H9 (cell line): ENCODE measurements at places on chromosomes 7 and 10. TPM values are rescaled to one million over a fixed set of nuclear protein-coding genes. Genes with fewer than 3 reads are reported as not detected.

GRCh38 chr10:91033324-91033950 lies 112.5 kb upstream of the ANKRD1 start:
- DNase-seq: no peak

DNA sequence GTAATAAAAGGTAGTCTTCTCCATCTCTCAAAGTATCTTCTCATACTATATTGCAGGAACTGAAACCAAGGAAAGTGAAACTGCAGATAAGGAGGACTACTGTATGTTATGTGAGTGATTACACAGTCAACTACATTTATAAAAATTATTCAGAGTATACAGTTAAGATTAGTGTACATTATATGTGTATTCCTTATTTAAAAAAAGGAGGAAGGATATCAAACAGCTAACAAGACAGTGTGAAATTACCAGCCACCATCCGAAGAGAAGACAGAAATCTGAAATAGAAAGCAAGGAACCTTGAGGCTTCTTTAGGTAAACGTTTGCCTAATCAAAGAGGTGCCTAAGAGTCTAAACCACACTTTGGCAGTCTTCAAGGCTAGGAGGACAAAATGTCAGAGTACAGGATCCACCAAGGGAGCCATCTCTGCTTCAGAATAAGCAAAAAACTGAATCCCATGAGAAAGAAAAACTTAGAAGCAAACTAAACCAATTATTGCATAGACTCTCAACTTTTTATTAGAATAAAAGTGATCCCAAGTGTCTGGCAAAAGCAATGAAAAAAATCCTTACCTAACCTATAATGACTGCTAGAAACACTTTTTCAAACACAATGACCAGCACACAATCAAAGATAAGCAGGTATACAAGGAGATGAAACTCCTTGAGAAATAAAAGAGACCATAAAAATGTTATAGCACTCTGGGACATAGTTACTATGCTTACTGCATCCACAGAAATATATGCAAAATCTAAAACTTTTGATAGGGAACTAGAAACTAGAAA lies 6.4 kb downstream of the USP6NL start:
- DNase-seq: no peak

- no peak for DNase-seq
Observed at GRCh38 chr10:131015271-131015670, 296.2 kb downstream of the TCERG1L start.

GRCh38 chr7:21076574-21076973 lies 289.9 kb upstream of the SP8 start:
- DNase-seq: no peak

DNA sequence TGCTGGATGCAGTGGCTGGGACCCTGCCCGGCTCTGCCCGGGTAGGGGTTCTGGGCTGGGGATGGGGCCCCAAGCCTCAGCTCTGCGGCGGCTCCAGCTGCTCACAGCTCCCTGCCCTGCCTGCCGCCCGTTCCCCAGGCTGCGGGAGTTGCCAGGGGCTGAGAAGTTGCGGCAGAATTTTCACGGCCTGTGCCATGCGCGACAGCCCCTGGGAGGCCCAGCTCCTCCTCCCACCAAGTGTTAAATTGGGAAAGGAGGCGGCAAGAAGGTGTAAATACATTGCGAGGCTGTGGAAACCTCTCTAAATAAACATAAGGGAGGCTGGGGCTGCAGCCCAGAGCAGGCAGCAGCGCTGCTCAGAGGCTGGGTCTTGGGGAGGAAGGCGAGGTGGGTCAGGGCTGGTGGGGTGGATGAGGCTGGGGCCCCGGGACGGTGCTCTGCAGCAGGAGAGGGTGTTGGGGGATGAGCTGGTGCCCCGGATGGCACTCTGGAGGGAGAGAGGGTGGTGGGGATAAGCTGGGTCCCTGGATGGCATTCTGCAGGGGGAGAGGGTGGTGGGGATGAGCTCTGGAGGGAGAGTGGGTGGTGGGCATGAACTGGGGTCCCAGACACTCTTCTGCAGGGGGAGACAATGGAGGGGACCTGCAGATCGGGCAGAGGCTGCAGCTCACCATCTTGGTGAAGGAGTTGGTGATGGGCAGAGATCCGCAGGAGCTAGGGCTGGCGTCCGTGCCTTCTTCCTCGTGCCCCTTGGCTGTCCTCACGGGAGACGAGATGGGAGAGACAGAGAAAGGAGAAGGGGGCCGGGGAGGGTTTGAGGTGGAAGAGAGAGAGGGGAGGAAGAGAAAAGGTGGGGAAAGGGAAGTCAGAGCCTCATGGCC lies 85.5 kb upstream of the GNA12 start:
- peak; percentile 21 for DNase-seq

- no peak for DNase-seq
Observed at GRCh38 chr7:158569858-158570323, 17.7 kb downstream of the PTPRN2 start.

GRCh38 chr10:61812052-61812721 lies 89.3 kb upstream of the ARID5B start:
- no peak for DNase-seq

DNA sequence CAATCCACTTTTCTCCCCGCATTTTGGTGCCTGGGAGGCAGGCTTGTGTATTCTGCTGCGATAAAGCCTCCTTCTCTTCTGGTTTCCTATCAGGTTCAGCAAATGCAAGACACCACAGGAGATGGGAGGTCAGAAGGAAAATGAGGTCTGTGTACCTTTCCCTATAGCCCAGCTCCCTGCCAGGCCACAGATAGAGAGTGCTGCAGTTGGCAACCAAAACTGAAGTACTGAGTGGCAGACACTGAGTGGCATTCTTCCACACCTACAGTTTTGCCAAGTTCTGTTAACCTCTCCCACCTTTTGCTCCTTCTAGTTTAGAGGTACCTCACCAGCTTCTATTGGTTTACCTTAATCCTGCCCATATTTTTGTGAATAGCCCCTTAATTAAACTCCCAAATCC lies 948.4 kb downstream of the SORCS1 start:
- no peak for DNase-seq

GRCh38 chr10:8417631-8418030 lies 363.1 kb downstream of the GATA3 start:
- no peak for DNase-seq

- DNase-seq: no peak
Observed at GRCh38 chr7:71050492-71050891, 81.5 kb upstream of the GALNT17 start.

DNA sequence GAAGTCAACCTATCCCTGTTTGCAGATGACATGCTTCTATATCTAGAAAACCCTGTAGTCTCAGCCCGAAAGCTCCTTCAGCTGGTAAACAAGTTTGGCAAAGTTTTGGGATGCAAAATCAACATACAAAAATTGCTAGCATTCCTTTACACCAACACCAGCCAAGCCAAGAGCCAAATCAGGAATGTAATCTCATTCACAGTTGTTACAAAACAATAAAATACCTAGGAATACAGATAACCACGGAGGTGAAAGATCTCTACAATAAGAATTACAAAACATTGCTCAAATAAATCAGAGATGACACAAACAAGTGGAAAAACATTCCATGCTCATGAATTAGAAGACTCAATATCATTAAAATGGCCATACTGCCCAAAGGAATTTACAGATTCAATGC lies 50.4 kb upstream of the ZNF365 start:
- DNase-seq: no peak

- DNase-seq: no peak
Observed at GRCh38 chr7:45699015-45699309, 124.8 kb downstream of the ADCY1 start.

DNA sequence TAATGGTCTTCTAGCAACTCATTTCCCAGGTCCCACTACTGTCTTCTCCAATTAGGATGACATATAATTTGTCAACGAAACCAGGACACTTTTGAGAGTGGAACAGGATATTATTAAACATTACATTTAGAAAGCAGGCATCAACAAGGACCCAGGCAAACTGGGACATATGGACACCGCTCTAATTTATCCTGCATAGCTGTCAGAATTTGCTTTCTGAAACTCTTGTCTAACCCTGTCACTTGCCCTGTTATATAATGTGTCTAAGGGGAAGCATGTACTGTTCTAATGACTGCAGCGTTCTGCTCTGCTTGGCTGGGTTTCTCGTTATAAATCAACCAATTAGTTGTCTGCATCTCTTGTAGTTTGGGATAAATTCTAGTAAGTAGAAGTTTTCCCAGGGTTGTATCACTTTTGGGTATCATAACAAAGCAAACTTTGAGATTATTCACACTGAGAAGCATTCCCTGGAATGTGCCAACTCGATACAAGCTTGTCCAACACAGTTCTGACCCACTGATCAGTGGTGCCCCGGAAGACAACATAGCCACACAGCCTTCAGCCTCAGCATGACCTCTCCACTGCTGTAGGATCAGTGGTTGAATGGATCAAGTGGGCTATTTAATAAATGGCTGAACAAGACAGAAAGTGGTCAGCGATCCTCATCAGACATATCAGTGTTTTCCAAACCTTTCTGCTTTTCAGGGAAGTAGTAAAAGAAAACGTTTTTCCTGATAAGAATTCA lies 228.1 kb downstream of the KIF20B start:
- no peak for DNase-seq

DNA sequence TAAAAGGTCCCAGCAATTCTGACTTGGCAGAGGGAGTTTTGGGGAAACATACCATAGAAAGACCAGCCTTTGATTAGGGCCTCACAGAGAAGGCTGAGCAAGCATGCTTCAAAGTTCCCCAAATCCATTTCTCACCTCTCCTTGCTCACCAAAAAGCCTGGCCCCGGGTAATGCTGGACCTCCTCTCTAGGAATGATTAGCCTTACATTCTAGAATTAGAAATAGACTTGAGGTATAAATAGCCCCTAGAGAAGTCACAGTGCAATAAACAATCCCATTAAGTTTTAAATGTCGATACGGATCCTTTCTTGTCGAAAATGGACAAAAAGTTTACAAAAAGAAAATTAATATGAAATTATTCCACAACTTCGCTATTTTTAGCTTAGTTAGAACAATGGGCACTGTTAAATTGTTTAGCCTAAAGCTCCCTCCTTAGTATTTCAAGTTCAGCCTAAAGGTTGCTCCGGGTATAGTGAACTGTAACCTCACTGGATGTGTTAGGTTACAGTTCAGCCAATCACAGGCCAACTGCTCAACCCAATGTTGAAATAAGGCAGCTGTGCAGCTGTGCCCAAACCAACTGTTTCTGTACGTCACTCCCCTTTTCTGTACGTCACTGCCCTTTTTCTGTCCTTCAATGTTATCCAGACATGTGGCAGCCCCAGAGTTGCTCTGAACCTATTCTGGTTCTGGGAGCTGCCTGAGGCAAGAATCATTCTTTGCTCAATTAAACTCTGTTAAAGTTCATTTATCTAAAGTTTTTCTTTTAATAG lies 7.9 kb upstream of the GSDME start:
- DNase-seq: no peak

- DNase-seq: no peak
Observed at GRCh38 chr10:77041636-77042258, 595.9 kb downstream of the KCNMA1 start.

DNA sequence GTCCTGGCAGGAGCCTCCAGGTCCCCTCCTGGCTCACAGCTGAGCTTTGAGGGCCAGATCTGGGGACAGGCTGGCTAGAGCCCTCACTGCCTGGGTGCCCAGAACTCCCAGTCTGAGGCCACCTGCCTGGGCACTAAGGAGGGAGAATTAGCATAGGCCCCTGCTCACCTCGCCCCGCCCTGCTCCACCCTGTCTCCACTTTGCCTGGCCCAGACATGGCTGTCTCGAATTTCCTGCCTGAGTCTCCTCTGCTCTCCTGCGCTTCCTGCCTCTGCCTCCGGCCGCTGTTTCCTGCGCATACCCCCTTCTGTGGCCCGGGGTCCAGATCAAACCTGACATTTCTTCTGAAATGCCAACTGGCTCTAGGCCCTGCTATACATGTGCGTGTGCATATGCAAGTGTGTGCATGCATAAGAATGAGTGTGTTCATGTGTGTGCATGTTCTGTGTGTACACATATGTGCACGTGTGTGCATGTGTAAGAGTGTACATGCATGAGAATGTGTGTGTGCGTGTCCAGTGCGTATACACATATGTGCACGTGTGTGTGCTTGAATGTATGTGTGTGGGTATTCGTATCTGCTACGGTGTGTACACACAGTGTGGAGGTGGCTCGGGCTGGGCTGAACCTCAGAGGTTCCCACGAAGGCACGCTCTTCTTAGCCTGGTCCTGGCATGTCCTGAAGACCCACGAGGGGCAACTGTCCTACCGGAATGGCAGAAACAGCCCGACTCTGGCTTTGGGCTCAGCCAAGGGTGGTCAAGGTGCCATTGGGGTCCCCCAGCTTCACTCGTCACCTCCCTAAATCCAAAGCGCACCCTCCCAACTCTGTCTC lies 64.9 kb downstream of the MYL10 start:
- peak; percentile 75 for DNase-seq

DNA sequence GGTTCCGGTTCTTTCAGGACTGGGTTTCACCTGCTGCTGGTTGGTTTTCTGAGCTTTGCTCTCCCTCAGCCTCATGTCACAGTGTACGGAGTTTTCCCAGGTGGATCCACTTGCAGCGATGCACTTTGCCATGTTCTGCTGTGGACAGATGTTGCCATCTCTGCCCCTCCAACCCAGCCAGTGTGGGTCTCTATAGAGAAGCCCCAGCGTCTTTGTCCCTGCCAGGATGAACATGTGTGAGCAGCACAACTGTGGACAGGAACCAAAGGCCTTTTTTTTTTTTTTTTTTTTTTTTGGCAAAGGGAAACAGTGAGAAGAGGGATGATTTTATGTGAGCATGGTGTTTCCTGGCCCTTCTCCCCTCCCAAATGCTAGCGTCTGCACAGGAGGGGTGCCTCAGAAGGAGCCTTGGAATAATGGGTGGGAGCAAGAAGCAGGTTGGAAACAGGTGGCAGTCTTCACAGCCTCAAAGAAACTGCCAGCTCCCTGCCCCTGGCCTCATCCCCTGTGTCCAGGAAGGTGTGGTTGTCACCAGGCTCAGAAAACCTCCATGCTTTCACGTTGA lies 106.5 kb downstream of the RPS24 start:
- no peak for DNase-seq

- no peak for DNase-seq
Observed at GRCh38 chr10:14562218-14563075, 212.2 kb downstream of the FAM107B start.

DNA sequence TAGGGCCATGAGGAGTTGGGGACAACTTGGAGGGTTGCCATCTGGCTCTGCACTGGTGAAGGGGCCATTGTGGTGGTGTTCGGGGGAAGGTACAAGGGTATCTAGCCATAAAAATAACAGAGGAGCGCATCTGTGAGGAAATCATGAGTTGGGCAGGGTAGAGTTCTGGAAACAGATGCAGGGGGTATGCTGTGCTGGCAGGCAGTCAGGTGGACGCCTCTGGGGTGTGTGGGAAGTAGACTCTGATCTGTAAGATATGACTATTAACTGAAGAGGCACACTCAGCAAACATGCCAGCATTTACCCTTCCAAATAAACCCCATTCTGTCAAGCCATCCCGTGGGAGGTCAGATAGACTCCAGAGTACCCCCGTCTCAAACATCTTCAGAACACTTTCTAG lies 79.8 kb downstream of the CLEC2L start:
- no peak for DNase-seq

GRCh38 chr7:42068554-42069280 lies 168.3 kb downstream of the GLI3 start:
- no peak for DNase-seq

Gene PAPSS2
- total RNA-seq: 24.0 and 24.5 TPM in 2 replicates

Gene TMEM176B
- 0.26 and 0.85 TPM in 2 replicates for total RNA-seq

Gene FOXI2
- total RNA-seq: 0.29 and 0.42 TPM in 2 replicates

Gene MRC1
- total RNA-seq: not detected in 2 replicates

Gene LUC7L2
- 81.2 and 84.5 TPM in 2 replicates for total RNA-seq

Gene ACHE
- total RNA-seq: 5.7 and 7.0 TPM in 2 replicates
